ENCODE measurements at places on chromosomes 7 and 10. TPM values are rescaled to one million over a fixed set of nuclear protein-coding genes. Genes with fewer than 3 reads are reported as not detected.

DNA sequence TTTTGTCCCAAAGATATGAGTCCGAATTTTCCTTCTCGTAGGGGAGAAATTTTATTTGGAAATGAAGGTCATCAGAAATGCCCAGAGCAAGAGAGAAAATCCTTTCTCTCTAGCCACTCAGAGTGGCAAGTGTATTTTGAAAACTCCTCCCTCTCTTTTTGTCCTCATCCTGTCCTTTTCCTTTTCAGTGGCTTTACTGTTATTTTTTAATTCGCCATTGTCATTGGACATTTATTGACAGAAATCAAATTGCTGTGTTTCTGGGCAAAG lies 39.6 kb downstream of the TET1 start:
- DNase-seq = no peak
- peak overlapping the region; percentile 76 for H3K27ac ChIP-seq
- peaks cover 36% of the 10 kb centered on the region for H3K4me1 ChIP-seq
- peak overlapping the region; percentile 62 for H3K4me3 ChIP-seq
- no peaks in the 10 kb centered on the region for H3K27me3 ChIP-seq

- H3K4me3 ChIP-seq = no peak overlapping the region
- no peaks in the 10 kb centered on the region for H3K36me3 ChIP-seq
- H3K27me3 ChIP-seq = no peaks in the 10 kb centered on the region
- no peak for DNase-seq
Observed at GRCh38 chr7:17530741-17531421, 232.4 kb downstream of the AHR start.

DNA sequence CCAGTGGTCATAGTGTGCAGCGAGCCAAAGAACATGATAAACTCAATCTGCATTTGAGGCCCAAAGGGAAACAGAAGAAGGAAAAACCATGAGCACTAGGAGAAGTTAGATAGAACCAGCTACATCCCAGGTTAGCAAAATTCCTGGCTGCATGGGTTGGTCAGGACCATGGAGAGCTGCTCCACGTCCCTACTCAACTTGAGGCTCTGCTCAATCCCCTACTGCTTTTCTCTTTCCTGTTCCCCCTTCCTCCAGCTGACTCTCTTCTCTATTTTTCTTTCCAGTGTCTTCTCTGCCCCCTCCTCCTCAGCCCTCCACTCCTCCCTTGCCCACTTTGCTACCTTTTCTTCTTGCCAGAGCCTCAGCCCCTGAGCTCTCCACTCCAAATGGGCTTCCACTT lies 21.9 kb upstream of the VSIR start:
- H3K27me3 ChIP-seq = no peaks in the 10 kb centered on the region
- no peak overlapping the region for H3K4me3 ChIP-seq
- H3K36me3 ChIP-seq = no peaks in the 10 kb centered on the region
- no peak overlapping the region for H3K27ac ChIP-seq
- no peaks in the 10 kb centered on the region for H3K4me1 ChIP-seq

The FAM25G gene
- not detected for polyA plus RNA-seq

The SMARCD3 gene
- 100 TPM for polyA plus RNA-seq

The PVRIG gene
- 0.08 TPM for polyA plus RNA-seq

The LFNG gene
- polyA plus RNA-seq = 5.7 TPM

DNA sequence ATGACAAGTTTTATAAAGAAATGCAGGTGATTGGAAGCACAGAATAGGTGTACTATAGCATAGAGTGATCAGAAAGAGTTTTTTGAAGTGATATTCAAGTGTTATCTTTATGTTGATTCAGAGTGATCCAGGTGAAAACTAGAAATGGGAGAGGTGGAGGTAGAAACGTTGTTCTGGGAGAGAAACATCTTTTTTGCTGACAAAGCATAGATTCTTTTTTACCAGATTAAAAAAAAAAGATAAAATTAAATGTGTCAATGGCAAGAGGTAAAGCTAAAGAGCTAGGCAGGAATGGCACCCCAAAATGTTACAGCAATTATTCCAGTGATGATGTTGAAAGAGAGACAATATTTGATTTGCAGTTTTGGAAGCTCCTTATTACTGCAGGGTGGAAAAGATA lies 12.6 kb upstream of the VSTM2A start:
- no peak overlapping the region for H3K27ac ChIP-seq
- H3K27me3 ChIP-seq = no peaks in the 10 kb centered on the region
- no peak overlapping the region for H3K4me3 ChIP-seq
- H3K36me3 ChIP-seq = no peaks in the 10 kb centered on the region
- H3K4me1 ChIP-seq = no peaks in the 10 kb centered on the region

GRCh38 chr10:3482200-3482993 lies 302.6 kb downstream of the KLF6 start:
- no peak overlapping the region for H3K27ac ChIP-seq
- no peaks in the 10 kb centered on the region for H3K27me3 ChIP-seq
- H3K36me3 ChIP-seq = no peaks in the 10 kb centered on the region
- H3K4me1 ChIP-seq = peaks cover 16% of the 10 kb centered on the region
- DNase-seq = no peak

DNA sequence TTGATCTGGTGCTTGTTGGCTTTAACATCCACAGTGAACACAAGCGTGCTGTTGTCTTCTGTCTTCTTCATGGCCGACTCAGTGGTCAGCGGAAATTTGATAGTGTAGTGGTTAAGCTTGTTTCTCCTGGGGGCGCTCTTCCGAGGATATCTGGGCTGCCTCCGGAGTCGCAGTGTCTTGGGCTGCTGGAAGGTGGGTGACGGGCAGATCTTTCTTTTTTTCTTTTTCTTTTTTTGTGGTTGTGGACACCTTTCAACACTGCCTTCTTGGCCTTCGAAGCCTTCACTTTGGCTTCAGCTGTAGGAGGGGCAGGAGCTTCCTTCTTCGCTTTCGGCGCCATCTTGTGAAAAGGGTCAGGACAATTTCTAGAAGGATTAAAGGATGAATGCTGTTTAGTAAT lies 23.8 kb upstream of the RPA3 start:
- no peaks in the 10 kb centered on the region for H3K36me3 ChIP-seq
- H3K4me3 ChIP-seq = no peak overlapping the region
- no peaks in the 10 kb centered on the region for H3K27me3 ChIP-seq
- H3K4me1 ChIP-seq = no peaks in the 10 kb centered on the region
- no peak overlapping the region for H3K27ac ChIP-seq

GRCh38 chr7:91446819-91447218 lies 182.6 kb downstream of the FZD1 start:
- H3K27ac ChIP-seq = no peak overlapping the region
- H3K36me3 ChIP-seq = no peaks in the 10 kb centered on the region
- DNase-seq = no peak
- H3K27me3 ChIP-seq = no peaks in the 10 kb centered on the region

DNA sequence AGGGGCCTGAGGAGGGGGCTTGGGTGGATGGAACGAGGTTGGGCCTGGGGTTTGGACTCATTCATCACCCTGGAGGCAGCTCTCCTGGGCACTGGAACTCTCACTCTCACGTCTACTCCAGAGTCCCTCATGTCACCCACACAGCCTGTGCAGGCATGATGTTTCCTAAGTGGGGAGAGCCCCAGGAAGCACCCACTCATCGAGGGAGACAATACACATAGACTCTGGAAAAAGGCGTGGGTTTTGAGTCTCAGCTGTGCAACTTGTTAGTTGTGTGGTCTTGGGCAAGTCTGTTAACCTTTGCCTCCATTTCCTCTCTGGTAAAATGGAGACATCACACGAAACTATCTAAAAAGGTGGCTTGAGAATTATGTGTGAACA lies 25.9 kb upstream of the RBM20 start:
- H3K27me3 ChIP-seq = no peaks in the 10 kb centered on the region
- no peak overlapping the region for H3K27ac ChIP-seq
- H3K4me1 ChIP-seq = no peaks in the 10 kb centered on the region
- H3K36me3 ChIP-seq = no peaks in the 10 kb centered on the region
- H3K4me3 ChIP-seq = no peak overlapping the region

- H3K36me3 ChIP-seq = peaks cover 9% of the 10 kb centered on the region
- H3K4me3 ChIP-seq = peak overlapping the region; percentile 66
- no peak for DNase-seq
- peaks cover 4% of the 10 kb centered on the region for H3K4me1 ChIP-seq
- H3K27ac ChIP-seq = peak overlapping the region; percentile 93
- H3K27me3 ChIP-seq = peaks cover 9% of the 10 kb centered on the region
Observed at GRCh38 chr7:45160417-45160881, 2.9 kb downstream of the RAMP3 start.

- no peaks in the 10 kb centered on the region for H3K36me3 ChIP-seq
- no peaks in the 10 kb centered on the region for H3K4me1 ChIP-seq
- H3K27ac ChIP-seq = no peak overlapping the region
- H3K4me3 ChIP-seq = no peak overlapping the region
- no peaks in the 10 kb centered on the region for H3K27me3 ChIP-seq
Observed at GRCh38 chr7:1449501-1449900, 9.8 kb downstream of the MICALL2 start.

- H3K27ac ChIP-seq = no peak overlapping the region
- DNase-seq = no peak
- H3K36me3 ChIP-seq = no peaks in the 10 kb centered on the region
- no peak overlapping the region for H3K4me3 ChIP-seq
Observed at GRCh38 chr10:131205556-131205955, 106.0 kb downstream of the TCERG1L start.

The NKX1-2 gene
- polyA plus RNA-seq = not detected

DNA sequence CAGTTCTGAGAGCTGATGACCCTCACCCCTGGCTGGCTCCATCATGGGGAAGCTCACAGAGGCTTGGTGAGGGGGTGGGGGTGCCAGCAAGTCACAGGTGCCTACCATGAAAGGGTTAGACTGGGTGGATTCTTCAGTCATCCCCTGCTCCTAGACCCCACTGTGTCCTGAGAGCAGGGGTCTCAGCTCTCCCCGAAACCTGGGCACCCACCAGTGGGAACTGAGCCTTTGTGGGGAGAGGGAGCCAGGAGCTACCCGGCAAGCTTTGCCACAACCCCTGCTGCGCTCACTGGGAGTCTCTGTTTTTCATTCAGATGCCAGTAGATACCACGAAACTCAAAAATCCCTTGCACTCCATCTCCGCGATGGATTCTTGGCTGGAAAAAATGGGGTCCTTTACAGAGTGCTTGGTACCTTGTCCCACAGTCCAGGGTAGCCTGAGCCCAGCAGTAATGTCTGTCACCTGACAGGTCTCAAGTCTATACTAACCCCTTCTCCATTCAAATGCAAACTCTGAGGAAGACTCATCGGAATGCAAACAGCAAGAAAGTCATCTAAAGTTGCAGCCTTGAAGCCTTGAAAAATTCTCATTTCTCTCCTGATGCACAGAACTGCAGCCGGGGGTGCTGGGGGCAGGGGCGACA lies 48.9 kb upstream of the ENO4 start:
- H3K27me3 ChIP-seq = no peaks in the 10 kb centered on the region
- no peak overlapping the region for H3K4me3 ChIP-seq
- no peak overlapping the region for H3K27ac ChIP-seq
- DNase-seq = no peak
- H3K36me3 ChIP-seq = no peaks in the 10 kb centered on the region

The GATA3 gene
- 1.0 TPM for polyA plus RNA-seq

- H3K36me3 ChIP-seq = no peaks in the 10 kb centered on the region
- H3K27ac ChIP-seq = no peak overlapping the region
- H3K4me1 ChIP-seq = no peaks in the 10 kb centered on the region
Observed at GRCh38 chr7:73852500-73852899, 8.5 kb upstream of the TMEM270 start.

The TMEM236 gene
- polyA plus RNA-seq = 0.25 TPM

The CYP3A5 gene
- 0.06 TPM for polyA plus RNA-seq

The HHEX gene
- 3.5 TPM for polyA plus RNA-seq

The VKORC1L1 gene
- polyA plus RNA-seq = 5.0 TPM
